Fibroblast of upper back skin (primary cell): ENCODE measurements at places on chromosomes 6 and 20.

- DNase-seq = no peak
Observed at GRCh38 chr6:169669889-169670288, 31.9 kb downstream of the WDR27 start.

DNA sequence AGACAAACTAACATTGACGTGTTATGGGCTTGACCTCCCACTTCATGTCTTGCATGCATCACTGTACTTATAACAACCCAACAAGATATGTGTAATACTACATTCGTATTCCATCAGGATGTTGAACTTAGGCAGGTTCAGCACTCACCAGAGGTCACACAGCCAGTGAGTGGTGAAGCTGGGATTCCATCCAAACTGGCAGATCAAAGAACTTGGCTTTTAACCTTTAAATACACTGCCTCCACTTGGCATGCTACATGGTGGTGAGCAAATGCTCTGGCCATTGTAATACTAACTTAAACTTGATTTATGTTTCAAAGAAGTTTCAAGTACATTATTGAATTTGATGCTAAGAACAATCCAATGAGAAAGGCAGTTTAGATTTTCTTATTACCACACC, 10.7 kb upstream of the HDDC2 start:
- DNase-seq = no peak

DNA sequence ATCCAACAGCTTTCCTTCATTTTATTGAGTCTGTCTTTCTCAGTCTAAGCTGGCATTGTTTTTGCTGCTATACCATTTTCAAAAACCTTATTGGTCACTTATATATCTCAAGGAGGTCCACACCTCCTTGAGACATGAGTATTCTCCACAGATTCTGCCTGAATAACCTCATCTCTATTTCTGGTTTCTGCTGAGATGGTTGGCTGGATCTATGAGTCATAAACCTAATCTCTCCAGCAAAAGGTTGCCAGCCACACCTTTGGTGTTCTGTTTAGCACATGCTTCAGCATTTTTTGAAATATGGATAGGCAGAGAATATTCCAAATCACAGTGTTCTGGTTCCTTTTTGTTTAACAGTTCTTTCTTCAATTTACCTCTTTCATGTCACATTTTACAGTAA, 40.8 kb upstream of the TMEM244 start:
- DNase-seq = peak; percentile 3

GRCh38 chr20:57689745-57690481, 19.9 kb downstream of the PMEPA1 start:
- no peak for DNase-seq
